ENCODE measurements at places on chromosomes 5 and 9.

- no peak for DNase-seq
Observed at GRCh38 chr5:171201310-171201709, 107.7 kb upstream of the TLX3 start.

DNA sequence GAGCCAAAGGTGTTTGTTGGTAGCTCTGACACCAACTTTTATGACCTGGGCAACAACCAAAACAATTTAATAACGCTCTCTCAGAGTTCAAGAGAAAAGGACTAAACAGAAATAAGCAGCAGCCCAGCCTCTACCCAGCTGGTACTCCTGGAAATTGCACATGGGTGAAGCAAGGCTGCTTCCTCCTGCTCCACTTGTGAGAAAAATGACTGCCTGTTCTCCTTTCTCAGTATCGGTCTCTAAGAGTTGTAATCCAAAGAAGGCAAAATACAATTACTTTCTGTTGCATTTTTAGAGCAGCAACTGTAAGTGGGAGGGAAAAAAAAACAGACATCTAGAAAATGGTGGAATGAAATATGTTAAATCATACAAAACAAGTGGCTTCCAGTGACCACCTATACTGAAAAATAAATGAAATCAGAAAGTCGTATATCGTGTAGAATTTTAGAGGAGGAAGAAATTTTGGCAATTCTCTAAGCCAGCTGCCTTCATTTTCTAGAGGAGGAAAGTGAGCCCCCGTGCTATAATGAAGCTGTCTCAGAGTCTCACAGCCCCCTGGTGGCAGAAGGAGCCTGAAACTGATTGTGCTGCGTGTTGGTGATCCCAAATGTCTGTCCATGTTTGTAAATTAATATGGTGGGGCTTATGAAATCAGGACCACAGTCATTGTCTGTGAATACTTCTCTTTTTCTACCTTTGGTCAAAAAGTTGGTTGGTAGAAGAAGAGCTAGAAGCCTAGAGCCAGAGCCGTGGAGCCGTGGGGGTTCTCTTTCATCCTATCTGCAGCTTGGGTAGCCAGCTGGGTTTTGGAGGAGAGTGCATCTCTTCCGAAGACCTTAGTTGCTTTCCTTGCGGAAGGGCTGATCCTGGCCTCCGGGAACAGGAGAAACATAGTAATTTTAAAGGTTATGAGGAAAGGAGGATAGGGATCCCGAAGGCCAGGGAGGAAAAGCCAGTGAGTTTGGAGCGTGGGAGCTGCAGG lies 139.9 kb downstream of the PIP5K1B start:
- DNase-seq: no peak

DNA sequence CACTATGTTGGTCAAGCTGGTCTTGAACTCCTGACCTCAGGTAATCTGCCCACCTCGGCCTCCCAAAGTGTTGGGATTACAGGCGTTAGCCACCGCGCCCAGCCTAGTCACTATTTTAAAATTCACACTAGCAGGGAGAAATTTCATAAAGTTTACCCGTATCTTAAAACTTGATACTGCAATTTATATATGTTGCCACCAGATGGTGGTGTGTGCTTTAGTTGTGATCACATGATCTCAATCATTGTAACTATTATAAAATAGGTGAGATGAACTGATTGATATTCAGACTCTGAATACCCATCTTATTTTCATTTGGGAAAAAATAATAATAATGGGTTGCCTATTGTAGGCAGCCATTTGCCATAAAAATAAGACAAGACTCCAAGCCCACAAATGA lies 1330.4 kb upstream of the WWC1 start:
- DNase-seq: no peak

DNA sequence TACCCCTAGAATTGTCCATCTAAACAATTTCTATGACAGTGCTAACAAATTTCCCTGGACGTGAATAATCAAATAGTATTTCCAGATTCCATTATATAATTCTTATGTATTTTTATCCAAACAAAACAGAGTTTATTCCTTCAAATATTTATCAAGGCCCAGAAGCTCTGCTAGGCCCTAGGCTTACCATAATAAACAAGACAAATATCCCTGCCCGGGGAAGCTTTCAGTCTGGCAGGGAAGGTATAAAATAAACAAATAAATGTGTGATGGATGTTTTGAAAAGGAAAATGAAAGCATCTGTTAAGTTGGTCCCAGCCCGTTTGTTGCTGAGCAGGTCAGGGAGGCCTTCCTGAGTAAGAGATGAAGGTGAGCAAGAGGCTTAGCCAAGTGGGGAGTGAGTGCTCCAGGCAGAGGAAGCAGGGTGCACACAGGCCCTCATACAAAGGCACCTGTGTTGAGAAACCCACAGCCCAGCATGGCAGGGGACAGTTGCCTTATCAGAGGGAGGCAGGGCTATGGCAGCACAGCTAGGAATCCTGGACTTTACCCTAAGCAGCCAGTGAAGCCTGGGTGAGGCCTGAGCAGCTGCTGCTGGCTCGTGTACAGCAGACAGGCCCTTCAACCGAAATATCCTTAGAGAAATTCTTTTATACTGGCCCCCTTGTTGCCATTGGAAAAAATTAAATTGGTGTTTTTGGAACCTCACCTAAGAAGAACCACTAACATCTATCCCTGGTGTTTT lies 7.7 kb upstream of the SLC35D2 start:
- no peak for DNase-seq

Data from stimulated activated CD8-positive, alpha-beta memory T cell treated with anti-CD3 and anti-CD28 coated beads, Interleukin-4, amount 100 ng/mL, for 4 hours (primary cell).